Activated T-cell treated with anti-CD3 and anti-CD28 coated beads for 24 hours (primary cell): ENCODE measurements at places on chromosomes 12 and 14.

DNA sequence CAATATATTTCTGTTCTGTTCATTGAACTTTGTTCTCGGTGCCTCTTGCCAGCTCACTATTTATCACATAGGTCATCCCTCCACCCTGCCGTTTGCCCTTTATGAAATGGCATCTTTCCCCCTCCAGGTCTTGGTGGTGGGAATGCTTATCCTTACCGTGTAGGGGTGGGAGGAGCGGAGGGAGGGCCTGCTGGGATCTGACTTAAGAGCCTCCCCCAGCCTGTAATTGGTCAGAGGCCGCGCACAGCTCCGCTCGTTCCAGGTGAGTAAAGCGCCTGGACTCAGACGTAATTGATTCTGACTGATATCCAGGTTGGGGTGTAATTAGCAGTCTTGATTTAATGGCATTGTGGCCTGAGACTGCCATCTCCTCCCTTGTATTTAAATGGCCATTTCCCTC, 185.3 kb downstream of the TSPAN9 start:
- no peak for DNase-seq

DNA sequence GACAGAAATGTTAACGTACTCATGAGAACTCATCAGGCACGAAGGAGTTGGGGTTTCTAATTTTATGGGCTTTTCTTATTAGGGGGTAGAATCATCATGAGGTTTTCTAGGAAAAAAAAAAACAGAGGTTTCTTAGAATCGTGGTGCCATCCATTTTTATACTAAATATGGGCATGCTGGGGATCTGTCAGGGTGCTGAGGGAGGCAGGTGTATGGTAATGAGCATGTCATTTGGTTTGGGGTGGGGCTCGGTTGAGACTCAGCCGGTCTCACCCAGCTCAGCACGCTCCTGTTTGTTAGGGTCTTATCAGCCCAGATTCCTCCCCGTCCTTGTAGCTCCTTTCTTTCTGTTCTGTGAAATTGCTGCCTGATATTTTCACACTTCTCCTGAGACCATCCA, 98.2 kb downstream of the DICER1 start:
- no peak for DNase-seq

GRCh38 chr12:2332947-2333346, 280.2 kb downstream of the CACNA1C start:
- no peak for DNase-seq

GRCh38 chr14:67571991-67572323, 28.1 kb downstream of the PIGH start:
- DNase-seq = no peak

DNA sequence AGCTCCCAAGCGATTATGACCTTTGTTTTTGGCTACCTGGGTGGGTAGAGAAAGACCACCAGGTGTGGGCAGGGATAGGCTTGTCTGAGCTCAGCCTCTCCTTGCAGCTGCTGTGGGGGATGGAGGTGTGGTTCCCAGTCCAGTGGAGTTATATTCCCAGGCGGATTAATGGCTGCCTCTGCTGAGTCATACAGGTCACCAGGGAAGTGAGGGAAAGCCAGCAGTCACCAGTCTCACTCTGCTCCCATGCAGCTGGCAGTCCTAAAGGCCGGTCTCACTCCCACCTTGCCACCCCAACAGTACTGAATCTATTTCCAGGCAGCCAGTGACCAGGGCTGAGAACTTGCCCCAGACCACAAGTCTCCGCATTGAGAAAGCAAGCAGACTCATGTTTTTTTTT, 399.2 kb downstream of the VRK1 start:
- no peak for DNase-seq

DNA sequence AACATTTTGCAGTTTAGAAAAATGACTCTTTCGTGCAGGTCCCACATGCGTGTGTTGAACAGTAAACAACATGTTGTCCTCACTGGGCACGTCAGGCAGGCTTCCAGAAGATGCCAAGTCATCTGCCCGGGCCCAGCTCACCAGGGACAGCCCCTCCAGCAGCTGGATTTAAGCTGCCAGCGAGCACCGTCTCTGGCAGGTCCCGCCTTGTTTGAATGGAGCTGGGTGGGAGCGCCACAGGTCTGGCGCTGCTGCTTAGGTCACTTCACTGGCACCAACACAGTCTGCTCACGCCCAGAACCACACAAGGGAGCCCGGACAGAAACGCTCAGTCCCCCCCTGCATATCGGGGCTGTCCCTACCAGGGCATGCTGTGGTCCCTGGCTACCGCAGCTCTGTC, 33.1 kb upstream of the MMP17 start:
- DNase-seq = no peak

GRCh38 chr14:28704153-28704552, 62.4 kb upstream of the FOXG1 start:
- DNase-seq = no peak
